Activated CD4-positive, alpha-beta T cell treated with anti-CD3 and anti-CD28 coated beads, Interleukin-2, amount 10 ng/mL, durations not matched to agents 7 days and 5 days (primary cell): ENCODE measurements at places on chromosomes 7 and 10.

DNA sequence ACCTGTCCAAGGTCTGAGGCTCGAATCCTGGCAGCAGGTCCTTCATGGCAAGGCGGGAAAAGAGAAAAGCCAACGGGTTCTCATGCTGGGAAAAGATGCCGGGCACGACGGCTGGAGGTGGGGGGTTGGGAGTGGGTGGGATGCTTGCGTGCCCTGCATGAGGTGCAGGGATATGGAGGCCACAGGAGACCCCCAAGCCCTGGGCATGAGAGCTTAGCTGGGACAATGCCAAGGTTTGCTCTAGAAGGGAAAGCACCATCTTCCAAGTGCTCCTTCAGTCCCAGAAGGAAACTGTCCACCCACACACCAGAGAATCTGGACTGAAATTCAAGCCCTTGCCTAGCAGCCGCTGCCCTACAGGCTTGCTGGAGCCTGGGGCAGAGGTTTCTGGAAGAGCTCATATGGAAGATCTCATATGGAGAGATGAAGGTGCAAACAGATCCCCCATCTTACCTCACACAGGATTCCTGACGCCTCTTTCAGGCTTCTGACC is 64.3 kb downstream of the ZRANB1 start:
- no peak for DNase-seq

DNA sequence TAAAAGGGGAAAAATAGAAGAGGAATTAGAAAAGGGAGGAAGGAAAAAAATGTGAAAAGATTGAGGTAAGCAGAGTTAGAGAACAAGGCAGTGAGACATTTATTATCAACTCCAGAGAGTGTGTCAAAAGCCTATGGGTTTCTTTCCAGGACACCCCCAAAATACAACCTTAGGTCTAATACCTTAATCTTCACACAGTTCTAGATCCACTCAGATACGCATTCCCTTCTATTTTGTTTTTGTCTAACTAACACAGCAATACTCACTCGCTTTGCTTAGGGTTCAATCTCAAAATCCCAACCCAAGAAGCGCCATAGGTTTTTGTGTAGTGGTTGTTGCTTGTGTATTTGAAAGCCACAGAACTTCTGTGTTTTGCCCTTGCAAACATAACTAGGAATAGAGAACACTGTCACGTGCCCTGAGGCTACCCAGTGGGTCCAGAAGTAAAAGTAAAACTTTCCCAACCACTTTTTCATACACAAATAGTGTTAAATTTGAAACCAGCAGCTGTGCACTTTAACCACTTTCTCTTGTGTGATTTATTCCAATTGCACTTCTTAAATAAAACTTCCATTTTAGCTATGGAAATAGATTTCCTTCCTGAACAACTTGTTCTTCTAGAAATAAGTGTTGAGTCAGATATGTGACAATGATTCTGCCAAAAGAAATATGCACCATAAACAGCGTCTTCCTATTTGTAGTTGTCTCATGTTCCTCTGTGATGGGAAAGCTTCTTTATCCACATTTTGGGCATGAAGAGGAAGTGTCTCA is 414.7 kb upstream of the GHITM start:
- no peak for DNase-seq

DNA sequence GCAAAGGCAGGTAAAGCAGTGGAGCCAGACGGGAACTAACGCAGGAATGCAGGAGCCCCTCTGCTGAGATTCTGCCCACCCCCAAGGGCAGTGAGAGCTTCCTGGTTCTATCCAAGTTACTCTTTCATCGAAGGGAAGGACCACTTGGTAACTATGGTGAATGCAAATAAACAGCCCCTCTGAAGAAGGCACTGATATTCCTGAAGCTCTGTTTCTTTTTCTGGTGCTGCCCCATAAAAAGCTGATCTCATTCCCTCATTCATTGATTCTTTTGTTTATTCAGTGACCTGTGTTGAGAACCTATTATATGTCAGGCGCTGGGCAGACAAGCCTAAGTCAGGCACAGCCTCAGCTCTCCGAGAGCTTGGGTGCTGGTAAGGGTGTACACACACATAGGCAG is 217.3 kb downstream of the SNX10 start:
- no peak for DNase-seq

- DNase-seq, result no peak
These were observed 402.9 kb upstream of the GALNT17 start for GRCh38 chr7:70728872-70729552.

GRCh38 chr10:51145375-51145774 is 71.1 kb downstream of the PRKG1 start:
- DNase-seq, result no peak

- DNase-seq, result no peak
These were observed 35.4 kb downstream of the CTTNBP2 start for GRCh38 chr7:117837841-117838240.
